ENCODE measurements at places on chromosomes 5 and 9.
A peak's percentile ranks its signal among the peaks of the same experiment; 100 is the strongest.

GRCh38 chr5:98639274-98639673 lies 134.2 kb upstream of the RGMB start:
- no peak for DNase-seq

DNA sequence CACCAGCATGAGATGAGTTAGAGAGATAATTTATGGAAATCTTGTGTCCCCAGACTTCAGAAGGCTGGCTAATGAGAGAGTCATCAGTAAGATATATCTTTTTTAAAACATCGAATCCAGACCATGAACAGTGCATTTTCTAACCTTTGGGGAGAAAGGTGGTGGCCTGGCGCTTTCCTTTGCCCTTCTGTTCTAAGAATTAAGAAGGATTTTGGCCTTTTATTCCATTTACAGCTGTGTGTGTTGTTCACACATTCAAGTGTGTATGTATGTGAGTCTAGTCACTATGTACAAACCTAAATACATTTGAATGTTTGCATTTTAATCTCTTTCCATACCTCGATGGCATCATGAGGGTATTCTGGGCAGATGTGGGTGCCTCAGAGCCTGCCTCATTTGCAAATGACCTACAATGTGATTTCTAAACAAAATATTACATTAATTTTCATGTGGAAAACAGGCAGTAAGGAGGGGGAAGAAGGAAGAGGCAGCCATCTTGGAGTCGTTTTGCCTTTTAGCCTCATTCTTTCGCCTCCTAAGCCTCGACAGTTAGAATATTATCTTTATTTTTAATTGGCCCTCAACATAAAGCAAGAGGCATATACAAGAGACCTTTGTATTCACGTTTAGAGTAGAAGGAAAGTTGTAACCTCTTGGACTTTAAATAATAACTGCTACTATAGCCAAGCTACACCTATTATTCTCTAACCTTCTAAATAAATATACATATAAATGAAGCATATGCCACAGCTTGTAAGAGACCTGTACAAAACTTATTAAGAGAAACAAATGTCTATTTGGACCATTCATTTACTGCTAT lies 125.3 kb upstream of the TMEM161B start:
- DNase-seq = no peak

DNA sequence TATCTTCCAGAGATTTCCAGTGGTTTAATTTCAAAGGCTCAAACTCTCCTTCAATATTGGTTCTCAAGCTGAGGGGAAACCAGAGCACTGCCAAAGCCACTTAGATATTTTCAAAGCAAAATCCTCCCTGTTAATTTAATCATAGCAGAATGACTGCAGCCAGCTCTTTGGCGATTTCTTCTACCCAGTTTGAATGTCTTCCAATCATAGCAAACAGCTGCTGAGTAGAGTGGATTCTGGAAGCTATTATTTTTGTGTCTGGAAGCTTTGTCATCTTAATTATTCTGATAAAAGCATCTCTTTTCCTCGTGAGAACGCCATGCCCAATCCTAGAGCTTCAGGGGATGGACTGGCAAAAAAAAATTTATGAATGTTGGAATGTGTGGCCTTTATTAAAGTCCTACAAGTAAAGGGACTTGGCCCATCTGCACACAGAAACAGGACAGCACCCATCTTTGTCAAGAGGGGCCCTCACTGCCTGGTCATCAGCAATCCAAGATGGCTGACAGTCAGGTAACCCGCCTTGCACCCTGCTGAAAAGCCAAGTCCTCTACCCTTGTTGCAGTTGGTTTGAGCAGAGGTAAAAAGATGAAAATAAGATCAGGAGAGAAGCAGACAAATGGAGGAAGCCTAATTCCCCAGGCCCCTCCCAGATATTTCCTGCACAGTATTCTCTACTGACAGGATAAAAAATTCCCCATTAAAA lies 125.1 kb downstream of the SUSD1 start:
- DNase-seq = no peak

DNA sequence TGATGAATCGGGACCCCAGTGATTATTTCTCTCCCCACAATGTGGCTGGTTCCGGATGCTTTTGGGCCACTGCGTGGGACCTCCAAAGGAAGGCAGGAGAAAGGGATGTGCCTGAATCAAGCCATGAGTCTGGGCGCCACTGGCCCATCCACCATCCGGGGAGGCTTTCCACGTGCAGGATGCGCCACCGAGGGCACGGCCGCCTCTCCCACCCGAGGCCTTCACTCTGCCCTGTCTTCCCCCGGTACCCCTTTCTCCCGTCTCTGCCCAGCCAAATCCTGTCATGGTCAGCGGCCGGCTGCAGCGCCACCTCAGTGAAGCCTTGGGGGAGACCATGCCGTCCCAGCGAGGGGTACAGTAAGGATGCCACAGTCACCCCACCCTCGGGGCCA lies 43.9 kb upstream of the GRHPR start:
- DNase-seq = no peak

GRCh38 chr9:114112325-114112724 lies 13.2 kb upstream of the KIF12 start:
- DNase-seq = no peak

DNA sequence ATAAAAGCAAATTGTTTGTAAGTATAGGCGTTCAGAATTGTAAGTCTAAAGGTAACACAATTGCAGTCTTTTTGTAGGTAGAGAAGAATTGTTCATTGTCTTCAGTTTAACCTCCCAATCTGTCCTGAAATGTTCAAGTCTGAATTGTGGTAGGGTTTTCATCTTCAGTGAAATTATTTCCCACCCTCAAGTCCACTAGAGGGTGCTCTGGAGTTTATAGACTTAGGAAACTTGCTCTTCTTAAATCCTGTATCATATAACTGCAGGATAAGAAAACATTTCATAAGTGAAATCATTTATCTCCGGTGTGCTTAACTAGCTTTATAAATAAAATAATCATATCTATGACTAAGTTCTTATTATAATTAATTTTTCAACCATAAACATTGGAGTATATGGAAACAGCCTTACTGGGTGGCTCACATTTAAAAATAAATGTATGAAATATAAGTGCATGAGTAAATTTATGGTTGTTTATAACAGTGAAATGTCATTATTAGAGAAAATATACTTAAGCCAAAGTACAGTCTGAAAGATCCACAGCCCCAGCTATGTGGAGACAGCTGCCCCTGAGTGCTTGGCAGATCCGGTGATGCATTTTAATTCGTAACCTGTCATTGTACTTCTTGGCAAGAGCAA lies 182.4 kb upstream of the OTULINL start:
- DNase-seq = peak; percentile 37

- peak; percentile 55 for DNase-seq
Observed at GRCh38 chr5:87298692-87299362, 31.1 kb downstream of the RASA1 start.

- no peak for DNase-seq
Observed at GRCh38 chr5:55847837-55848236, 3.3 kb upstream of the IL31RA start.

DNA sequence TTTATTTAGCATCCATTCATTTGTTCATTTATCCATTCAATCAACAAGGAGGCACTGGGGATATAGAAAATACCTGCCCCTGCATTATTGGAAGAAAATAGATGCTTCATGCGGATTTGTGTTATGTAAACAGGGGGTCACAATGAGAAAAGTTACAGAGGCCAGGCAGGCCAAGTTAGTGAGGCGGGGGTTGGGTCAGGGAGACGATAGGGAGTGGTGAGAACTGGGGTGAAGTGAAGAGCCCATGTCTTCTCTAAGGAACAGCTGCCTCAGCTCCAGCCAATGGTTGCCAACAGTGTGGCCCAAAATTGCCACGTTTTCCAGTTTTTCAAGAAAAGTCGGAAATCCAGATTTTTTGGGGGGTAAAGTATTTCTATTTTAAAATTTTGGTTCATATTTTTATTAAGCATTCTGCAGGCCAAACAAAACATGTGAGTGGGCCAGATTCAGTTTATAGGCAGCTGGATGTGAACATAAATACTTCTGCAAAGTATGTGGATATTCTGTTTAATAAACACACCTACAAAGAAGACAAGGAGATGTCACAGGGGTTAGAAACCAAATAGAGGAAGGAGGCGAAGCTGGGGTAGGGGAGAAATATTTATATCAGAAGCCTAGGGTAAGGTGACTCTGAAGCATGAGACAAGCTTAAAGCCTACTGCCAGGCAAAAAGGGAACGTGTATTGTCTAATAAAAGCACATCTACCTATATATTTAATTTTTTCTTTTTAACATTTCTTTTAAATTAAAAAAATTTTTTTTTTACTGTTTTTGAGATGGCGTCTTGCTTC lies 44.0 kb downstream of the ALG2 start:
- no peak for DNase-seq

DNA sequence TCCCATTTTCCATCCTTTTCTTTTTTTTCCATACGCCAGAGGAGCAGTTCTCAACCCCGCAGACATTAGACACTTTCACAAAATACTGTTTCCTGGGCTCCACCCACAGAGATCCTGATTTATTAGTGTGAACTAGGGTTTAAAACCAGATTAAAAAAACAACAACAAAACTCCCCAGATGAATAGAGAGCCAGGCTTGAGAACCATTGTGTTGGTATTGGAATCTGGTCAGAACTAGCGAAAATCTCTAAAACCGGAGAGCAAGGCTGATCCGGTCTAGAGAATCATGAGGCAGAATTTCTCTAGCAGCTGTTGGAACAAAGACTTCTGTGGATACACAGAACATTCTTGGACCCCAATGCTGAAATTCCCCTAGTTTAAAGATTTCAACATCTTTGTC lies 173.0 kb downstream of the PCSK1 start:
- DNase-seq = no peak

- DNase-seq = no peak
Observed at GRCh38 chr5:154213592-154213991, 23.1 kb downstream of the GALNT10 start.

- no peak for DNase-seq
Observed at GRCh38 chr9:125648294-125648693, 58.7 kb downstream of the MAPKAP1 start.

- peak; percentile 17 for DNase-seq
Observed at GRCh38 chr5:141913560-141914198, 10.0 kb upstream of the DELE1 start.

GRCh38 chr5:10031817-10032216 lies 217.9 kb downstream of the ATPSCKMT start:
- DNase-seq = no peak

- no peak for DNase-seq
Observed at GRCh38 chr5:126658561-126658960, 57.8 kb downstream of the PHAX start.

DNA sequence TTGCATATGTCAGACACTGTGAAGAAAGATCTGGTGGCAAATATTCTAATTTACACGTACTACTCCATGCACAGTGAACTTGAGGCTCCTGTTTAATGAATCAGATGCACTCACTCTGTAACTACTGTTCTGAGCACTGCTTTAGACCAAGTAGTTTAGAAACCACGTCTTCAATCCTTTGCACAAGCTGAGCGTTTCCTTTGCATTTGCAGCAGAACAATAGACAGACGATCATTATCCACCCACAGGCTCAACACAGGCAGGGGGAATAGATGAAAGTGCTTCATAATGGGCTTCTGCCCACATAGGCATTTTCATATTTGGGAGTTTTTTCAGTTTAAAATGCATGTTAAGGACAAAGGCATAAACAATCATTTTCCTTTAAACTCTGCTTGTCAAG lies 423.3 kb upstream of the ADAMTS16 start:
- no peak for DNase-seq

DNA sequence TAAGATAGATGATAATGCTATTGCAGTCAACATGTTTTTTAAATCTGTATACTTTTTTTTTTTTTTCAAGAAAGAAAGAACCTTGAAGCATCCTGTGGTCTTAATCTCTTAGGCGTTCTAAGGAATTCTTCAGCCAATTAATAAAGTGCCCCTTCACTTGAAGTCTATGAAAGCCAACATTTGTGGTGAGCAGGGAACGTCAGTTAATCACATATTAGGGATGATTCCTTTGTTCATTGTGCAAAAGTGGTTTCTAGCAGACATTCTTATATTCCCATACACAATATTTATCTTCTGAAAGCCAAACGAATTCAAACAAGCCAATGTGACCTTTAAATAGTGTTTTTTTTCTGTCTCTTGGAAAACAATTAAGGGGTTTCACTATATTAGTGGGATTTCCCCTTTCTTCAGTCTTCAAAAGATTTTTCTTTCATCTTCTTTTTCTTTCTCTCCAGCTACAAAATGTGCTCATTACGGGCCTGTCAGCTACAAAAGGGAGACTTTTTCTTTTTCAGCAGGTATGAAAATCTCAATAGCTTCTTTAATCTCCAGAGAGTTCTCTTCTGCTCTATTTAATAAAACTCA lies 40.1 kb downstream of the TMEM167A start:
- DNase-seq = no peak

GRCh38 chr5:83368319-83368718 lies 103.2 kb upstream of the VCAN start:
- DNase-seq = peak; percentile 96

GRCh38 chr9:133428617-133429101 lies 6.5 kb downstream of the ADAMTS13 start:
- no peak for DNase-seq

DNA sequence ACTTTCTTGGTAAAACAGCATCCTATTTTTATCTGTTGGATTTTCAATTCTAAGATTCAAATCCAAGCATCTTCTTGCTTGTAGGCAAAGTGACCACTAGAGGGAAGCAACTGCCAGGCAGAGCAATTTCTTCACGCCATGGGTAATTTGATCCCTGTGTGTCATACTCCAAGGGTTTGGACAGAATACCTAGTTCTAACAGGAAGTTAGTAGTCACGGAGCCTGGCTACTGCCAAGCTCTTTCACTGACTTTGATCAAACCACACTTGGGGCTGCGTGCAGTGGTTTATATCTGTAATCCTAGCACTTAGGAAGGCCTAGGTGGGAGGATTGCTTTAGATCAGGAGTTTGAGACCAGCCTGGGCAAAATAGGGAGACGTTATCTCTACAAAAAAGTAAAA lies 473.6 kb upstream of the TNC start:
- DNase-seq = peak; percentile 68

DNA sequence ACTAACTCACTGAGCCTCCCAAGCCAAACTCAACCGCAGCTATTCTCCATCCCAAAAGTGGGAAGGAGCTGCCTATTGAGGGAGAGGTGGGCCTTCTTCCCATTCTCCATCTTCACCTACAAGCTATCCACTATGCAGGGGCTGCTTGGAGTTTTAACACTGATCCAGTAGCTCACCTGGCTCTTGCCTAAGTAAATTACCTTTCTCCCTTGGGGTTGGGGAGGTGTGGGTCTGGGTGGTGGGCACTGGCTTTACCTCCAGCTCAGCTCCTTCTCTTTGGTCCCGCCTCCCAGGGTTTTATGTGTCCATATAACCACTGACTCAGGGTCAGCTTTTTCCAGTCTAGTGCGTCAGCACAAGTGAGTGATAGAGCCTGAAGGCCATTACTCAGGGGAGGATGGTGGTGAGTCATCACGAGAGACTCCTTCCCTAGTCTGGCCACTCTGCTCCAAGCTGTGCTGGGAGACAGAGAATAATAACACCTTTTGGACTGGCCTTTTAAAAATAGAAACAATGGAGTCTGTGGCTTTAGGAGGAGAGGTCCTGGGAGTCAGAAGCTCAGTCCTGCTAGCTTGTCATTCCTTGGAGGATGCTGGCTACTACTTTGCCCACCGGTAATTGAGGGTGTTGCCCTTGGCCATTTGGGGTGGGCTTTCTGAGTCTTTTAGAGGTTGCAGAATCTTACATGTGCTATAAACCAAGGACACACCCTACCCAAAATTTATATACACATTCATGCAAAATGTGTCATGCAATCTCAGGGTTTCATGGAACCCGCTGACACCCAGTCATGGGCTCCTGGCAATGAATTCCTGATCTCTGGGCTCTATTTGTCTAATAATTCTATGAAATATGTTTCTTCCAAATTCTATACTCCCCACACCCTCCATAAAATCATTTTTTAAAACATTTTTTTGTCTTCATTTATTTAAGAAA lies 35.6 kb upstream of the ATP6V1G1 start:
- peak; percentile 40 for DNase-seq

- DNase-seq = peak; percentile 81
Observed at GRCh38 chr5:168651648-168652047, 72.5 kb upstream of the PANK3 start.

Measured in MV-4-11 (cell line).